ENCODE measurements at places on chromosomes 5 and 9. TPM values are rescaled to one million over a fixed set of nuclear protein-coding genes. Genes with fewer than 3 reads are reported as not detected.

SIMC1 gene
- total RNA-seq, result 6.8 TPM

CDC20B gene
- not detected for total RNA-seq

CATSPER3 gene
- total RNA-seq, result not detected

TMEM174 gene
- total RNA-seq, result not detected

EDIL3 gene
- 38.3 TPM for total RNA-seq

DOK3 gene
- 8.0 TPM for total RNA-seq

PCDHB3 gene
- total RNA-seq, result 1.8 TPM

UGT3A1 gene
- total RNA-seq, result not detected

IFNA2 gene
- total RNA-seq, result not detected

TMEFF1 gene
- 0.68 TPM for total RNA-seq

IL3 gene
- not detected for total RNA-seq

CACNA1B gene
- 0.33 TPM for total RNA-seq

ATP6V0E1 gene
- 117 TPM for total RNA-seq

DRD1 gene
- not detected for total RNA-seq

STPG3 gene
- not detected for total RNA-seq

LCN9 gene
- total RNA-seq, result not detected

PCDHGB4 gene
- 6.1 TPM for total RNA-seq

KIF4B gene
- total RNA-seq, result 0.16 TPM

SGCD gene
- total RNA-seq, result 8.2 TPM

RLN2 gene
- 0.66 TPM for total RNA-seq

FRRS1L gene
- 3.3 TPM for total RNA-seq

HAVCR2 gene
- total RNA-seq, result 3.9 TPM

WHRN gene
- 7.2 TPM for total RNA-seq

Measured in sigmoid colon (tissue), 7 donors.